ENCODE measurements at places on chromosomes 13 and 19.

DNA sequence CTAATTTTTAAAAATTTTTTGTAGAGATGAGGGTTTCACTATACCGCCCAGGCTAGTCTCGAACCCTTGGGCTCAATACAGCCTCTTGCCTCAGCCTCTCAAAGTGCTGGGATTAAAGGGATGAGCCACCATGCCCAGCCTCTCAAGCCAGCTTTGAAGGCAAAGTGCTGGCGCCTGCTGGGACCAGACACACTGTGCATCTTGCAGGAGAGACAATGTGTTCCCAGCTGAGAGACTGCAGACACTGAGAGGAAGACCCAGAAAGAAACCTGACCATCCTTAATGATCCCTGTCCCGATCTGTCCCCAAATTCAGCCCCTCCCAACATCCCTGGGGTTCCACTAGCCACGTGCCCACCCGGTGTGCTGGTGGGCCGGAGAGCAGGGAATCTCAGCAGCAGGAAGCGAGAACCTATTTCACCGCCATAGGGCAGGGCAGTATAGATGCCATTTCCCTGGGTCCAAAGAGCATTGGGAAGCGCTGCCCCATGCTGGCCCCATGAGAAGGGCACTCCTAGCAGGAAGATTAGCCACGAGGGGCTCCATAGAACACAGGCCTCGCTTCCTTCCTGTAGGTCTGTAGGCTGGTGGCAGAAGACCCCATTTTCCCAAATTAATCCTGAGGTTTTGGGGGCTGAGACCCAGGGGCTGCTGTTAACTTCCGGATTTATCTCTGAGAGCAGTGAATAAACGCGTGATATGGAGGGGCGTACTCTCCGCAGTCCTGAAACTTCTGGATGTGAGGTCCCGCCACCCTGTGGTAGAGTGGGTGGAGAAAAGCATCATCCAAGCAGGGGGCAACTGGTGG lies 968 bp downstream of the RAVER1 start:
- DNase-seq, result no peak

DNA sequence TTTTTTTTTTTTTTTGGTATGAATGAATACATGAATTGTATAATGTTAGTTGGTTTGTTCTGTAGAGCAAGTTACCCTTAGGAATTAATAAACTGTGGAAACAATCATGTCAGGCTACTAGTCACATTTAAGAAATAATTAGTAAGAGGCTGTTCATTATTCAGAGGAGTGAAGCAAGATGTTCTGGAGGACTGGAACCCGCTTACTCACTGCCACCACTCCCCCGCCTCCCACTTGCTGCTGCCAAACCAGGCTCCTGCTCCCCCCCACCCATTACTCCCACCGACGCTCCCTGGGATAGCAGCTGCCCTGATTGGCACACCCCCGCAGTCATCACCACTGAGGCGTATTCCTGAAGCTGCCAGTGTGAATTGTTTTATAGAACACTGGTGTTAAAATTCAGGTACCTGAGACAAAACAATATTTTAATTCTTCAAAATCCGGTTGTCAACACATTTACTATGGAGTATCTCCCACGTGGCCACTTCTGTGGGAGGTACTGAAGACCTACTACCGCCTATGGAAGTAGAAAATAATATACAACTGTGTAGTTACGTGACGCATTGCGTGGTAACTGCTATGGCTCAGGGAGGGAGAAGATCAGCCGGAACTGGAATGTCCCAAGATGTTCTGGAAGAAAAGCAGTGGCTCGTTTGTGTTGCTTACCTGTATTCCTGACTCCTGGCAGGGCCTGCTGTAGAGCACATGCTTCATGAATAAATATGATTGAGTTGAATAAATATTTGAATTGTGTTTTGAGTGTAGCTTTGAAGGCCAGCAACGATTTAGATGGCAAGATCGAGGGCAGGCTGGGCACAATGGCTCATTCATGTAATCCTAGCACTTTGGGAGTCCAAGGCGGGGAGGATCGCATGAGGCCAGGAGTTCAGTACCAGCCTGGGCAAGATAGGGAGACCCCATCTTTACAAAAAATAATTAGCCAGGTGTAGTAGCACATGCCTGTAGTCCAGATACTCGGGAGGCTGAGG lies 1.7 kb downstream of the DPY19L3 start:
- no peak for DNase-seq

DNA sequence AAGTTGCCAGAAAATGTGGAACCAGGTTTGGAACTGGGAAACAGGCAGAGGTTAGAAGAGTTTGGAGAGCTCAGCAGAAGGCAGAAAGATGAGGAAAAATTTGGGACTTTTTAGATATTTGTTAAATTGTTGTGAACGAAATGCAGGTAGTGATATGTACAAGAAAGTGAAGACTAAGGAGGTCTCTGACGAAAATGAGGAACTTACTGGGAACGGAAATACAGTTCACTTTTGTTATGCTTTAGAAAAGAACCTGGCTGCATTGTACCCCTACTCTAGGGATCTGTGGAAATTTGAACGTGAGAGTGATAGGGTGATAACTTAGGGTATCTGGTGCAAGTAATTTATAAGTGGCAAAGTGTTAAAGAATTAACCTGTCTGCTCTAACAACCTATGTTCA lies 632.4 kb downstream of the SLITRK5 start:
- DNase-seq, result no peak

GRCh38 chr13:66069570-66069969 lies 1160.6 kb downstream of the PCDH9 start:
- no peak for DNase-seq

DNA sequence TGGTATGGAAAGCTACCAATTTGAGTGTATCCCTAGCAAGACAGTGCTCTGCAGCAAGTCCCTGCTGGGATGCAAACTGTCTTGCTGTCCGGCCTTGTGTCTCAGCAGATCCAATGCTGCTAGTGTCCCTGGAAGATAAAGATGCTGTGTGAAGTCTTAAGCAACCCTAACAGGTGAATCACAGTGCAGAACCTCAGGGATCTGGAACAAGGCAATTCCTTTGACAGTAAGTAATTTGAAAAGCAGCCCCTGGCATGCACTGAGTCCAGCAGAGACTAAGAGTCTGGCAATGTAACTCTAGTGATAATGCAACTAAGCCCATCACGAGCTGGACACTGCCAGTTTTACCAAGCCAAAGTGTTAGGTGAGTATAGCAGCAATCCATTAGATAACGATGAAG lies 1.7 kb upstream of the UCHL3 start:
- DNase-seq, result no peak

DNA sequence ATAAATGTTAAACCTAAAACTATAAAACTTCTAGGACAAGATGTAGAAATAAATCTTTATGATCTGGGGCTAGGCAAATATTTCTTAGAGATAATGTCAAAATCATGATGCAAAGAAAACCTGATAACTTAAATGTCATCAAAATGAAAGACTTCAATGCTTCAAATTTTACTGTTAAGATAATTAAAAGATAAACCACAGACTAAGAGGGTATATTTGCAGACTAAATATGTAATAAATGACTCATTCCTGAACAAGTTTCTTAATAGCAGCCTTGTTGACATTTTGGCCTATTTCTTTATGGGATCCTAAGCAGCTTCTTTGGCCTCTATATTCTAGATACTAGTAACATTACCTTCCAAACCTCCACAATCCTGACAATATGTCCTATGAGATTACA lies 2878.3 kb upstream of the PCDH20 start:
- DNase-seq, result no peak

GRCh38 chr19:55095260-55096060 lies 19.8 kb downstream of the EPS8L1 start:
- no peak for DNase-seq

- no peak for DNase-seq
Observed at GRCh38 chr19:54045771-54046170, 17.9 kb downstream of the VSTM1 start.

GRCh38 chr13:74662905-74663304 lies 528.7 kb upstream of the KLF12 start:
- DNase-seq, result no peak

- no peak for DNase-seq
Observed at GRCh38 chr13:32019612-32020233, 11.9 kb upstream of the FRY start.

DNA sequence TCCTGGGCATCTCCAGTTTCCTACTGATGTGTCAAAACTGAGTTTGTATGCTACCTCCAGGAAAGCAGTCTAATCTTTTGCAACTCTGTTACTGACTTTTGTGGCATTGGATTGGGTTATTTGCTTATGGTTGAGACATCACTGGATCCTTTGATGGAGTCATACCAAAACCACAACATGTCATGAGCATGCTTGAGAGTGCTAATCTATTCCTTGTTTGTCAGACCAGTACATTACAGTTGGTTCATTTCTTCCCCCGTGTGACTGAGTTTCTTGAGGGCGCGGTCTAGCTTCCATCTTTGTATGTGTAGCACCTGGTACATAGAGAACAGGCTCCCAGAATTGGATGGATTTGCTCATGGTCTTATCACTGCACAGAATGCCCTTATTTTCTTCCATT lies 43.2 kb downstream of the SUGT1 start:
- DNase-seq, result no peak

DNA sequence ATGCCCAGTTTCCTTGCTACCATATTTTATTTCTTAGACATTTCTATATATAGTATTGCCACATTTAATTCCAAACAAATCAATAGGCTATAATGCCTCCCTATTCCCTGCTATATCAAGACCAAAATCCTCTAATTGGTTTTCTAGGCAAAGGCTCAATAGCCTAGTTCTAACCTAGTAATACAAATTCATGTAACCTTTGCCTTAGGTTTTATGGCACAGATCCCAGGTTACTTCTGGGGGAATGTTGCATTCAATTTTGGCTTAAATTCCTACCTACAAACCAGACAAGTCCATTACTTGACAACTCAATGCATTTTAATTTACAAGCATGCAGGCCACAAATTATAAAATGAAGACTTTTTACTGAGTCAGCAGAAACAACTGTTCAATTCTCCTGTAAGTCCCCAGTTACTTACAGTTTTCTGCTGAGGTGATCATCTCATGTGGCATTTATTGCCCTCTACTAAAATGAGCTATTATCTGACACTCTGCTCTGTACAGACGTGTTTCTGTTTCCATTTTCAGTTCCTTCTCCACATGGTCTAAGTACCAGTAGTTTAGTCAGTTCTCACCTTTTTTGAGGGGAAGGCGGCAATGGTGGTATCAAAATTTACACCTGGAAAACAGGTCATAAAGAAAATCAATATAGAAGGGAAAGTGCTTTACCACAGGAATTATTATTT lies 11.7 kb downstream of the KCNRG start:
- no peak for DNase-seq

DNA sequence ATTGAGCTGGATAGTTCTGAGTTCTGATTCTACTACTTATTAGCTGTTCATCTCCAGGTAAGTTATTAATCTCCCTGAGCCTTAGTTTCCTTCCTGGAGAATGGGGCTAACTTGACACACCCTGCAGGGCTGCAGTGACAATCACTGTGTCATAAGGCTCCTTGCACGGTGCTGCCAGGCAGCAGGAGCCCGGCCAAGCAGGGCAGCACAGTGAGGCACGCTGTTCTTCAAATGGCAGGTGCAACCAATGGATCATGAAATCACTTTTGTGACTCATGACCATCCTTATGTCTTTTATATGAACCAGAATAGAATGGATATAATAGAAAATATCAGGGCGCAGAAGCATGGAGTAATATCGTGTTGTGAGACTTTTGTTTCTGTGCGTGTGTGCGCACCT lies 242.6 kb downstream of the ABCC4 start:
- no peak for DNase-seq

- no peak for DNase-seq
Observed at GRCh38 chr19:6113616-6114188, 3.4 kb upstream of the RFX2 start.

- DNase-seq, result no peak
Observed at GRCh38 chr13:39201180-39201579, 162.9 kb downstream of the NHLRC3 start.

DNA sequence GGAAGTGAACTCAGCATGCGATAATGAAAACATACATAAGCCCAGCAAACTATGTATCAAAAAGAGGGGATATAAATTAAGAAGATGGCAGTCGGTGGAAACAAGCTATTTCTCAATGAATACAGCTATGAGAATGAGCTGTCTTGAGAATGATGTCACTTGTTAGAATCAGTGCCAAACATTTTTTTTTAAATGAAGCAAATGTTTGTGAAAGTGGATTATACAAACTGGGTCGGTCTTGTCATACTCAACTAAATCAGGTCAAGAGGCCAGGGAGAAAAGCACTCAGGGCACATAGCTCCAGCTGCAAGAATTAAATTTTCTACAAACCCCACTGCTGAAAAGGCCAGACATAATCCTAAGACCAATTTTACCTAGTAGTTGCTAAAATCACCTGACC lies 1048.4 kb downstream of the SLITRK1 start:
- no peak for DNase-seq

- DNase-seq, result no peak
Observed at GRCh38 chr19:20662421-20663105, 1.2 kb upstream of the ZNF626 start.

DNA sequence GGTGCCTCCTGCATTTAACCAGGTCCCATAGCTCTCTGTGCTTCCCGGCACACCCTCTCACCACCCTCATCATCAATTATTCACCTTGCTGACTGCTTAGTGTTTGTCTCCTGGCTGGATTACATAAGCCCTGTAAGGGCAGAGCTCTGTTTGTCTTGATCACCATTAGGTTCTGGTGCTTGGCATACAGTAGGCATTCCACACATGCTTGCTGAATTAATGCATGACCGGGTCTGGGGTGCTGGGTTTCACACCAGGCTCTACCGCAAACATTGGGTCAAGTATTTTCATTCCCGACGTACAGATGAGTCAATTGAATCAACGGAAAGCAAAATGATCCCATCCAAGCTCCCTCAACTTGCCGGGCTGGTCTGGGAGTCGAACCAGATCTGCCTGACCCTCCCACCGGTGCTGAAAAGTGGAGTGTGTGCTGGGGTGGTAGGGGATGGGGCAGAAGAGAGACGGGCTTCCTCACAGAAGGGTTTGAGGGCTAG lies 28.5 kb downstream of the VAV1 start:
- no peak for DNase-seq

GRCh38 chr19:275958-276646 lies 15.1 kb downstream of the PLPP2 start:
- DNase-seq, result no peak

- DNase-seq, result no peak
Observed at GRCh38 chr13:24124789-24125476, 35.6 kb upstream of the SPATA13 start.

DNA sequence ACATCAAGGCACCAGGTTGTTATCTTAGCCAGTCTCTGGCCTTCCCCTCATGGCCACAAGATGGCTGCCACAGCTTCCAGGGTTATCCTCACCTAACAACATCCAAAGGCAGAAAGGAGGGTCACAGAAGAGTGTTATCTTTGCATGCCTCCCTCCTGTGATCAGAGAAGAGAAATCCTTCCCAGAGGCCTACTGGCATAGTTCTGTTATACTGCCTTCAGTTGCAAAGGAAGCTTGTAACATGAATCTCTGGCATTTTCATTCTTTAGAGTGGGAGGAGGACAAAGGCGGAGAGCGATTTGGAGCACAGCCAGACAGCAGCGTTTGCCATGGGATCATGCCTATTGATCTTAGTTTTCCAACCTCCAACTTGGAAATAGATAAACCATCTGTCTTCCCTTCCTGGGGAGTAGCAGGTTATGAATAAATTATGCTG lies 135.7 kb downstream of the DNAJC15 start:
- no peak for DNase-seq

Data from lower leg skin (tissue), 4 donors.